LHCN-M2 (cell line): ENCODE measurements at places on chromosomes 2 and 18. TPM values are rescaled to one million over a fixed set of nuclear protein-coding genes. Genes with fewer than 3 reads are reported as not detected.

GPAT2 gene
- total RNA-seq: not detected in 2 replicates

ONECUT2 gene
- total RNA-seq: under 0.01 TPM in 2 replicates

BUB1 gene
- total RNA-seq: 85.4 and 104 TPM in 2 replicates

ALPG gene
- not detected in 2 replicates for total RNA-seq

PHOSPHO2 gene
- total RNA-seq: 2.1 TPM in 2 replicates

PCARE gene
- not detected in 2 replicates for total RNA-seq

- no peak for DNase-seq
These were observed 20.9 kb downstream of the MAP4K3 start for GRCh38 chr2:39416140-39416539.

DNA sequence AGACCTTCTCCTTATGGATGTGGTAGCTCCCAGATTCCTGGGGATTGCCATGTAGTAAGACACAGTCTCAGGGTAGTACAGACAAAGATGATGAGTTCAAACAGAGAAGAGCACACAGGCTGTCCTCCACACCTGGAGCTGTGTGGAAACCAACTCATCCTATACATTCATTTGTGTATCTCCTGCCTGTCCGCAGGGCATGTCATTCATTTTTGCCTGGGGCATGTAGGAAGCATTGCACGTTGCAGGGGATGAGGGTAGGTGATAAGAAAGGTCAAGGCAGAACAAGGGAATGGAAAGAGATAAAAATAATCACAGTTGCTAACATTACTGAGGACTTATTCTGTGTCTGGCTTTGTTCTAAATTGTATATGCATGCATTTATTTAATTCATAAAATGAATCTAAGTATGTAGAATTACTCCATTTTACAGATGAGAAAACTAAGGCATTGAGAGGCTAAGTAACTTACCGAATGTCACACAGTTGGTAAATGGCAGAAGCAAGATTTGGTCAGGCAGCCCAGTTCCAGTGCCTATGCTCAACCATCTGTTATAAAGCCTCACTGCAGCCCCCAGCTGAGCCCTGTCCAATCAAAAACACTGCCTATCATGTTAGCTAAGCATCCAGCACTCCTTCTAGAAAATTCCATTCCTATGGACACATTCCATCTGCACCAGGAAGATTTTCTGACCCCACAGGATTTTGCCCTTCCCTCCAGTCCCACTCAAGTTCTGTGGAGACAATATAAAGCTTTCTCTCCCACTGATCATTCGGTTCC, 81.0 kb downstream of the SUMO1 start:
- DNase-seq: no peak

DNA sequence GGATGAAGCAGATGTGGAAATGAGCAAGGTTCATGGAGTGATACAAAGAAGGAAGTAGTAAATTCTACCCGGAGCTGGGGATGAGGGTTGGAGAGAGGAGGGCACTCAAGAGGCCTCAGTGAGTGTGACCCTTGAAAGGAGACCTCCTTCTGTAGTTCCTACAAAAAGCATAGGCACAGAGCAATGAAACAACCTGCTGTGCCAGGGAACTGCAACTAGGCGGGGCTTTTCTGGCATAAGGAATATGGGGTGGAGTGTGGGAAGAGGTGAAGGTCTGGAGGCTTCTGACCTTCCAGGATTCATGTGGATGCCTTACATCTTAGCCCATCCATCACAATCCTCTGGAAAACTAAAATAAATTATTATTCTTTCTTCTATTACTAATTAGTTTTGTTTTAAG, 25.5 kb upstream of the PGAP1 start:
- no peak for DNase-seq

DNA sequence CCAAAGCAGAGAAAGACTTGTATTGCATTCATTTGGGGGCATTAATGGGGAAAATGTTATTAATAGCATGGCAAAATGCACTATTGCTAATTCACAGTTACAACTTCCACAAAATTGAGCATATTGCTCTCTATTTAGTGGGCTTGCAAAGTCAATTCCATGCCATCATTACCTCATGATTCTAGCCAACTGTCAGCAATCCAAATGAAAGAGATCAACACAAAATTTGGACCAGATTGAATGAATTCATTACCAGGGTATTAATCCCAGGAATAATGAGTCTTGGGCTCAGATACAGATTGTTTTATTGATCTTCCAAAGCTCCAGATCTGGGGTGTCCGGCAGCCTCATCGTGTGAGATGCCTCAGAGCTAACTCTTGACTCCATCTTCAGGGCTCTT, 38.3 kb downstream of the NXPH2 start:
- DNase-seq: no peak

- no peak for DNase-seq
These were observed 976.3 kb downstream of the TMEM182 start for GRCh38 chr2:103738108-103738507.

DNA sequence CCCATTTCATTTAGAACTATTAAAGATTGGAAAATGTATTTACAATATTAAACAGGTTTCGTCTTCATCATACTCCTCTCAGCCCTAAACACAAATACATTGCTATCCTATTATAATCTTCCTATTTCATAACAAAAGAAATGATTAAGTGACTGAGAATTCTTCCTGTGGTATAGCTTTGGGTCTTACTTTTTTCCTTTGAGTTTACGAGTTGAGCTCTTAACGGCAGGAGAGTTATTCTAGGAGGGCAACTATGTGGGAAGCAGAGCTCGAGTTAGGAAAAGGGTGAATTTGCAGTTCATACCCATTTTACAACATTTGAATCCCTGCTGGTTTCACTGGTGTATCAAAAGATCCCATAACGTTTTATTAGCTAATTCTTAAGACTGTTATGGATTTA, 105.0 kb downstream of the FIGN start:
- peak; percentile 10 for DNase-seq

- no peak for DNase-seq
These were observed 15.9 kb downstream of the KLHL41 start for GRCh38 chr2:169525434-169525833.

- no peak for DNase-seq
These were observed 119.9 kb upstream of the THUMPD2 start for GRCh38 chr2:39898934-39899333.

DNA sequence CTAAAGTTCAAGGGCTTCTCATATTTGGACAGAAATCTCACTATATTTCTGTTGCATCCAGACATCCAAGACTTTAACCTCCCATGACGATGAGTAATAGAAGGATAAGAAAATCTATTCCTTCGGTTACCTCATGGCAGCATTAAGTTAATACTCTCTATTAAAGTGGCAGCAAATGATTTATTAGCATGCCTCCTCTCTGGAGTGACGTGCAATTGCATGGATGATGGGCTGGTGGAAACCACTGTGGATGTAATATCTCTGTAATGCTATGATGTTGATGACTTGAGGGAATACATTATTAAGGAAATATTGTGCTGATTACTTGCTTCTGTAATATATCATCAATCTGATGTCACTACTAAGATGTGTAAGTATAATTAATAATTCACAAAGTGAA, 336.8 kb downstream of the DSEL start:
- no peak for DNase-seq

- no peak for DNase-seq
These were observed 85.3 kb downstream of the LOXHD1 start for GRCh38 chr18:46571756-46572155.

GRCh38 chr18:51229328-51229727, 31.8 kb upstream of the MEX3C start:
- DNase-seq: no peak

GRCh38 chr18:25457126-25457525, 105.2 kb upstream of the ZNF521 start:
- no peak for DNase-seq

GRCh38 chr2:176464886-176465564, 195.8 kb downstream of the MTX2 start:
- DNase-seq: no peak

GRCh38 chr2:108629417-108629816, 89.9 kb upstream of the RANBP2 start:
- no peak for DNase-seq
